Naive thymus-derived CD8-positive, alpha-beta T cell (primary cell): ENCODE measurements at places on chromosomes 11 and 22.

DNA sequence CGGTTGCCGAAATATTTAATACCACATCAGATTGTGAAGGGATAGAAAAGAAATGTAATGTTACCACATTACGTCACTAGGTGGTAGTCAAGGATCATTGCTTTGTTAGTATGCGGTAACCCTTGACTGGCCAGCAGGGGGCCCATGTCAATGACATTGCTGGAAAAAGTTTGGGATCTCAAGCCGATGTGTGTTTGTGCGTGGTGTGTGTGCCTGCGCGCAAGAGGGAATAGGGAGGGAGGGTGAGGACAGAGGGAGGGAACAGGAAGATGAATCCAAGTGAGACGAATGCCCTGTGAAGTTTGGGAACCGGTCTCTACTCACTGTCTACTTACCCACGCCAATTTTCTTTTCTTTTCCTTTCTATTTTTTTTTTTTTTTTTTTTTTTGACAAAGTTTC is 10.7 kb upstream of the MRGPRX2 start:
- peak; percentile 3 for DNase-seq

GRCh38 chr11:134244593-134244992 is 8.6 kb downstream of the THYN1 start:
- peak; percentile 2 for DNase-seq

DNA sequence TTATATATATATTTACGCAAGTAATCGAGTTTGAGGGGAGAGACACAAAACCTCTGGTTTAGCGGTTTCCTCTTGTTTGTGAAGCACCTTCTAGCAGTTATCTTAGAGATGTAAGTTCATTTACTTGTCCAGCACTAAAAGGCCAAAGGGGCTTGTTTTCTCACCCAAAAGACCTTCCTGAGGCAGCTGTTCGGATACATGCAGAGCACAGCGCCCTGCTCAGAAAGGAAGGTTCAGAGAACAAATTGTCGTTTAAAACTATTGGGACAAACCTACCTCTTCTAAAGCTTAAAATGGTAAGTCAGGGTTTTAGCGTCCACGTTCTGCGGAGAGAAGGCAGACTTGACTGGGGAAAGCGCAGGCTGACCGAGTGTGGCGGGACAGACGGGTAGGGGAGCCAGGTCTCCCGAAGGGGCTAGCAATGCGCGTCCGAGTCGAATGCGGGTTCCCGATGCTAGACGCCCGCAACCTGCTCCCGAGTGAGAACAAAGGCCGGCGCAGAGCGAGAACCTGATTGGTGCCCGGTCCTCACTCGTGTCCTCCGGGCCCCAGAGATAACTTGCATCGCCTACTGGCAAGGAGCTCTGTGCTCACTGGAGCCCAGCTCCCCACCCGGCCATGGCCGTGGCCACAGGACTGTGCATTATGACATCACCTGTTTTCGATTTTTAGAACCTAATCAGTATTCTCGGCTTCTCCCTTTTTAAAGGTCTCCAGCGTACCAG is 1.0 kb upstream of the SESN3 start:
- peak; percentile 52 for DNase-seq

DNA sequence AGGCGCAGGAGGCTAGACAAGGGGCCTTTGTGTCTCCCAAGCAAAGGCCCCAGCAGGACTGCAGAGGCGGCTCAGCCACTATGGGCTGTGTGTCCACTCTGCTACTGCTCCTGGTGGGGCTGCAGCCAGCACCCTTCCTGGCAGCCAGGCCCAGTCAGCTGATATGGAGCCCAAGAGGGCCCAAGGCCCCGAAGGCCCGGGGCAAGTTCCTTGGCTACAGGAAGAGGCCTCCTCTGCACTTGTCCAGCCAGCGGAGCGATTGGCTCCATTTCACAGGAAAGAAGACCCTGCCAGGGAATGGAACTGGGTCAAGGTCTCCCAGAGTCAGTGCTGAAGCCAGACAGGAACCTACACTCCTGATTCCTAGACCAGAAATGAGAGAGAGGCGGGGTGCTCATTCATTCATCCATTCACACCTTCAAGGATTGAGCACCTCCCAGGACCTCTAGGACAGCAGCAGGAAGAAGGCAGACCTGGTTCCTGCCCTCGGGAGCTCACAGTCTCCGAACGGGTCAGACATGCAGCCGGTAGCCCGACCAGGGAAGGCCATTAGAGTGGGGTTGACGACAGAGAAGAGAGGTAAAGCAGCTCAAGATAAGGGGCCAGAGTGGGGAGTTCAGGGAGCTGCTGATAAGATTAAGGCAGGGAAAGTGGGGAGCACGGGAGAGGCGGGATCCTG is 811 bp upstream of the P2RY2 start:
- no peak for DNase-seq

DNA sequence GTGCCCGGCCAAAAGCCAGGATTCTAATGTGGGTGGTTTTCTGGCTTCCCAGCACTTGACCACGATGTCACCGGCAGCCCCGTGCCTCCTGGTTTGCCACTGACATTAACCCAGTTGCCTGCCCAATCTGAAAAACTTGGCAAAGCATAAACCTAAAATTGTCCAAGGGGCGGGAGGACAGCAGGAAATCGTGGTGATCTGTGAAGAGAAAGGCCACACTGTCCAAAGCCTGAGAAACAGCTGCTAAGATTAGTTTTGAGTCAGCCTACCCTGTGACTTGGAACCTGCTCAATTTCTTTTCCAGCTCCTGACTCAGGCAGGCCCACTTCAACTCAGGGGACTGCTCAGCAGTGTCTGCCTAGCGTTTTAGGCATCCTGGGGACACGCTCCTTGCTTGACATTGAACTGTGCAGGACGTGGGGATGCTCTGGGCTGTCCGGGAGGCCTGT is 8.2 kb upstream of the F2 start:
- DNase-seq = no peak

DNA sequence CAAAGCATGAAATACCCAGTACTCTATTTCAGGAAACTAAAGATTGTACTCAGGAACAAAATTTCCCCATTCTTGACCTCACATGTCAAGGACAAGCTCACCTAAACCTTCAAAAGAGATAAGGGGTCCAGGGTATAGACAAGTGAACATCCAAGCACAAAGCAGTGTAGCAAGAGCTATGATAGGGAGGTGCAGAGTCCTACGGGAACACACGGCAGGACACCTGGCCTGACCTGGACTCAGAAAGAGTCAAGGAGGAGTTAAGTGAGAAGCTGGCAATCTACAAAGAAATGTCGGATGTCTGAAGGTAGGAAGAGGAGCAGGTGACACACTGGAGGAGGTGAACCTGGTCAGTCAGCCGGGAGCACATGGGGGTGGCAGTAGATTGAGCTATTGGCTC is 67.1 kb upstream of the LDLRAD3 start:
- no peak for DNase-seq
